ENCODE measurements at places on chromosomes 6 and 20. TPM values are rescaled to one million over a fixed set of nuclear protein-coding genes. Genes with fewer than 3 reads are reported as not detected.

GRCh38 chr6:130755368-130756034, 71.7 kb upstream of the SMLR1 start:
- no peak for DNase-seq

- DNase-seq = no peak
These were observed 29.1 kb upstream of the SGK1 start for GRCh38 chr6:134346932-134347545.

The ZNF184 gene
- total RNA-seq = 3.3 TPM

The MAPK14 gene
- total RNA-seq = 39.1 TPM

DNA sequence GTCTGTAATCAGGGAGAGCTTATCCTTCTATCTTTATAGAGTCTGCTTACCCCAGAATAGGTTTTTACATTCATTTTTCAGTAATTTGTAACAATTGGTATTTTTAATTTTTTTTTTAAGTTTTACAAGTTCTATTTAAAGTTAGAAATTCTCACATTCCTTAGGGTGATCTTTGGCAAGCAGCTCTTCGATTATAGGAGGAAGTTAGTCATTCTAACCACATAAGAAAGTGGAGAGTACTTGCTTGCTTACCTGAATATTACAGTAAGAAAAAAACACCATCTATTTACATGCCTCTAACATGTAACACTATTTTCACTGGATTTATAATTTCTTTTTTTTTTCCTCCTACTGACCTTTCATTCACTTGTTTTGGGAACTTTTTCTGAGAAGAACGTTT, 6.7 kb downstream of the TSHZ2 start:
- no peak for DNase-seq

GRCh38 chr6:11869672-11870340, 91.2 kb upstream of the ADTRP start:
- no peak for DNase-seq

The TP53TG5 gene
- not detected for total RNA-seq

DNA sequence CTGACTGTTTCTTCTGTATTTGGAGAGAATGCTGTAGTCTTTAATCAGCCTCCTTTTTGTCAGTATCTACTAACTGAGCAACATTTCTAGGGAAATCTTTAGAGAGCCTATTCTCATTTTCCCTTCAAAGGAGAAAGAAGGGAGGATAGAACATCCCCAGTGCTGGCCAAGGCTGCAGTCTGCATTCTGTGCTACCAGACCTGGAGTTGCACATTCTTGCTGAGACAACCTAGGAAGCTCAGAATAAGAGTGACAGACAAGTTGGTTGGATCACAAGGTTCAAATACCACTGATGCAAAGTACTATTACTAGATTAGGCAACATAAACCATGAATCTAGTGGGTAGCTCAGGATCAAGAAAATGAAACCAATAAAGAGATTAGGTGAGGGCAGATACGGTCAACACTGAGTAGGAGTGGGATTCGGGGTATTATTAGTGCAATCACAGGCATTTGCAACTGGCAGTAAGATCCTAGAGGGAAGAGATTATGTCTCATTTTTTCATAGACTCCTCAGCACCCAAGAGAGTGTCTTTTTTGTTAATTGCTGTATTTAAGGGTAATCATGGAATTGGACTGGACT, 213.5 kb upstream of the FAM83B start:
- DNase-seq = no peak

DNA sequence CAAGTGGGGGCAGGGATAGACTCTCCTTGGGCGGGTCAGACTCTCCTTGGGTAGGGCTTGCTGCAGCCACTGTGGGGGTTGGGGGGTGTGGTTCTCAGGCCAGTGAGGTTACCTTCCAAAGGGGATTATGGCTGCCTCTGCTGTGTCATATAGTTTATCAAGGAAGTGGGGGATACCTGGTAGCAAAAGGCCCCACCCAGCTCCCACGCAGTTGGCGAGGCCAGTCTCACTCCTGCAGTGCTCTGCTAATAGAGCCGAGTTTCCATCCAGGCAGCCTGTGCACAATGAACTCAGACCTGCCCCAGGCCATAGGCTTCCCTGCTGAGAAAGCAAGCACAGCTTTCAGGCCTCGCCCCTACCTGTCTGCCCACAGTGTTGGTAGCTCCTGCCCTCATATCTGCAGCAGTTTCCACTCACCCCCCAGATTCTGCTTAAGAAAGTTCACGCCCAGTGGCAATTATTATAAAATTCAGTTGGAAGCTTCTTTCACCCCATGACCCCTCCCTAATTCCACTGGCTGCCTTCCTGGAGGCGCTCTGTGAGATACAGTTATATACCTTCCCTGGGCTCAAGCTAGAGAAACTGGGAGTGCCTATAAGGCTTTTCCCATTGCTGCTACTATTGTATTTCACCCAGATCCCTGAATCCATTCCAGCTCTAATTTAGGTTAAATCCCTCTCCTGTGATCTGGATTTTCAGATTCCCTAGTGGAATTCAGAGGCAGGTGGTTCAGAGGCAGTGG, 56.1 kb downstream of the HDDC2 start:
- no peak for DNase-seq

The NFATC2 gene
- 8.6 TPM for total RNA-seq
